ENCODE measurements at places on chromosomes 4 and X.

DNA sequence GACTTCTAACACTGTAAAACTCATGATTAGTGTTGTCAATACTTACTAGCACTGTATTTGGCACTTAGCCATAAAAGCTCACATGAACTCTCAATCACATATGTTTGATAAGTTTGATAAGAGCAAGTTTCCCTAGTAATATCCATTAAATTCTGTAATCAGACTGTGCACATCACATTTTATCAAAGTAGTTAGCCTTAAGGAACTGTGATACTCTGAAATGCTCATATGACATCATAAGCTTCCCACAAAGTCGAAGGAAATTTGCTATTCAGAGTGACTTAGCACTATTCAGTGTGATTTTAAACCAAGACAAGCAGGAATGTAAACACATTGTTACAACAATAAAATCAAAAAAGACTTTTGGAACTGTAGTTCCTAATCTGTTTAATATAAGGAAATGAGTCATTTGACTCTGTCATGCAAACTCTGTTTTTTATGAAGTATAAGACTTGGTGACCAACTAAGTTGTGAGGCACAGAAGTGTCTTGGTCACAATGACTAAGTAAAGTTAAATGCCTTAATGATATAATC lies 6.7 kb downstream of the SLC7A11 start:
- DNase-seq: no peak

DNA sequence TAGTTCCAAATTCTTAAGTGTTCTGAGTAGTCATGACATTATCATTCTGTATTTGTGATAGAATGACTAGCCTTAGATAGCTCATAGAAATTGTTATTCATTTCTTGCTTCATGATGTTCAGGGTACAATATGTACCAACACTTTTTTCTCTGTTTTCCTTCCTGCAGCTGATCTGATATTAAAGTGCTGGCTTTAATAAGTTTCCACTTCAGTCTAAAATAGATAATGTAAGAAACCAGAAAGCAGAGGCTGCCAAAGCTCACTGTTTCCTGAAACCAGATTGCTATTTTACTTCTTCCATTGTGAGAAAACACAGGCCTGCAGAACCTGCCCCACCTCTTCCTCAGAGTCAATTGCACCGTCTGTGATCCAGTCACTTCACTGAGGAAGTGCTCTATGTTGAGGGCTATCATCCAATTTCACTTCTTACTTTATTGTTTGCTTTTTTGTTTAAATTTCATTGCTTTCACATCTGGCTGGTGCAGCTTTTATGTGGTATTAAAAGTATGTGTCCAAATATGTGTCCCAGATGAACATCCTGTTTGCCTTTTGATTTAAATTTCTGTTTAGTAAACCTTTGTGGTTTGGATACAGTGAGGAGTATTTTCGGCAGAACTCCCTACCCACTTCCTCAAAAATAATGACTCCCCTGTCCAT lies 652.1 kb downstream of the ANKRD50 start:
- DNase-seq: no peak

- DNase-seq: no peak
These were observed 1.1 kb downstream of the PCSK1N start for GRCh38 chrX:48834383-48834709.

DNA sequence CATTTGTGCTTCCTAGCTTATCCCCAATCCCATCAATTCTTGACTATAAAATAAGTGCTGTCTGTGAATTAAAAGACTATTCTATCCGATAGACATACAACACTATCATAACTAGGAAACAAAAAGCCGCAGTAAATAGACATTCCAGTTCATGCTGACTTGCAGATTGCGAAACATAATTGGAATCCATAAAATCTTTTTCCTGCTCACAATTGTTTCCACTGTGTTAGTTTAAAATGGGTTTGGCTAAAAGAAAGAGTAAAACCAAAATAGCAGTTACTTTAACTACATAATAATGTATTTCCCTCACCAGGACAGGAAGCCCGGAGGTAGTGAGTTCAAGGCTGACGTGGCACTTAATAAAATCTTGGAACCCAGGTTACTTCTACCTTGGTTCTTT lies 17.2 kb downstream of the SMIM31 start:
- no peak for DNase-seq

DNA sequence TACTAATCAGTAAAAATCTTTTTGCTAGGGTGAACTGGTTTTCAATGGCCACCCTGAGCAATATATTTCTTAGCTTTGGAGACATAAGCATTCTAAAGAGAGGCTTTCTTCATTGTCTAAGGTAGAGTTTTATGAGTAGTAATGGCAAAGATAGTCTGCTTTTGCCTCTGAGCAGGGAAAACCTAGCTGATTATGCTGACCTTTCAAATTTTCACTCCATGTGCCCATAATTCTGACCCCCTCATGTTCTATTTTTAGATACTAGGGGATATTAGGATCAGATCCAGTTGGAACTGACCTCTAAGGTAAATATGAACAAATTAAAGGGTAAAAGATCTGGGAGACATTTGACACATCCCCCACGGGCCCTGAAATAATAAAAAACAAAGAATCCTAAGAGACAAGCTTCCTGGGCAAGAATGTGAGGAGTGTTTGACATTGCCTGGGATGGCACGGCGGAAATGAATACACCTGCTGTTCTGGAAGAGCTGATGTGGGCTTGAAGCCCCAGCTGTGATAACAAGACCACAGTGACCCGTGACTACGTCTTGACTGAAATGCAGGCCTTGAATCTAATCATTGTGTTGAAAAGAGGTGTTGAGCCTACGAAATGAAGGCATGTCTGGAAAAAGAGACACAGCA lies 392.1 kb upstream of the FRG1 start:
- no peak for DNase-seq

- DNase-seq: no peak
These were observed 89.1 kb downstream of the AKAP4 start for GRCh38 chrX:50111742-50112141.

GRCh38 chrX:71366674-71367256 lies 608 bp downstream of the TAF1 start:
- no peak for DNase-seq
